ENCODE measurements at places on chromosomes 6 and 20.
A peak's percentile ranks its signal among the peaks of the same experiment; 100 is the strongest.

- no peak for DNase-seq
Measured at GRCh38 chr6:42989923-42990322, 5.6 kb downstream of the PPP2R5D start.

GRCh38 chr6:29793036-29793356 lies 34.6 kb upstream of the HLA-G start:
- DNase-seq, result no peak

DNA sequence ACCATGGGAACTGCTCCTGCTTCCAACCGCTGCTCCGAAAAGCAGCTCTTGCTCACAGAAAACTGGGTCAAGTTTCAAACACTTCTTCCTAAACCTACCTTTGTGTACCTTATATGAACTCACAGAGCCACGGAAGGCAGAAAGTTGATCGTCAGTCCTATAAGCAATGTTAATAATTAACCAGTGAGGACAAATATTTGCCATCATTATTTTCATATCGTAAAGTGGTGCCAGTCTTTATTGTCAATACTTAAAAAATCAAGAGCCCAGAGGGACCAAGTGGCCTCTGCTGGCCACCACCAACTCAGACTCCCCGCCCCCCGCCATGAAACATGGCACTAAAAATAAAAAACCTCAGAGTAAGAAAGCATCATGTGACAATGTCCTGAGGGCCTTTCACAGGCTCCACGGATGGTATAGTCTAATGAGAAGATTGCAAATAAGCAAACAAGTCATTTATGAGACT lies 9.1 kb upstream of the PBOV1 start:
- peak; percentile 36 for DNase-seq

GRCh38 chr6:36126553-36127458 lies 3.5 kb upstream of the MAPK13 start:
- no peak for DNase-seq

- DNase-seq, result no peak
Measured at GRCh38 chr6:169545982-169546381, 155.8 kb downstream of the WDR27 start.

DNA sequence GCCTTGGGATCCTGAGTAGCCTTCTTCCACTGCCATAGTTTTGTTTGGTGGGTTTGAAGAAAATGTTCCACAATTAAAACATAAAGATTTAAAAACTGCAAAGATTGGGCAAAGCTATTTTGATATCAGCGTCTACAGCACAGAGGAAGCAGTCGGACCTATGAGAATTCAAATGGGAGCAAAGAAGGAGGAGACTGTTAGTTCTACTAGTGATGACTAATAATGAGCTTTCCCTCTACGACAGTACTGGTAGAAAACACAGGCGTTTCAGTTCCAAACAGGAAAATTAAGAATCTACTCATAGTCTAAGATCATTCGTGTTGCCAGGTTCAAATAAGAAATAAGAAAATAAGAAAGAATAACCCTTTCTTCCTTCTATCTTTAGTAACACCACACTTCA lies 121.2 kb downstream of the INSM1 start:
- DNase-seq, result no peak

DNA sequence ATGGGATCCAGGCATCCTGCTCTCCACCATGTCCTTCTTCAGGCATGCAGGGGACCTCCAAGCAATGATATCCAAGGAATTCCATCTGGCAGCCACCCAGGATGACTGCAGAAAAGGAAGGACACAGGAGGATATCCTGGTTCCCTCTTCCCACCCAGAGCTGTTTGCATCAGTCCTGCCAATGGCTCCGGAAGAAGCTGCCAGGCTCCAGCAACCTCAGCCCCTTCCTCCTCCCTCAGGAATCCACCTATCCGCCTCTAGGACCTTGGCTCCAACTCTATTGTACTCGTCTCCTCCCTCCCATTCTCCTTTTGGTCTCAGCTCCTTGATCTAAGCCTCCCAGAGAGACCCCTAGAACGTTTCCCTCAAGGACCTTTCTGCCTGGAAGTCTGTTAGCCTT lies 733 bp upstream of the PSORS1C2 start:
- no peak for DNase-seq

DNA sequence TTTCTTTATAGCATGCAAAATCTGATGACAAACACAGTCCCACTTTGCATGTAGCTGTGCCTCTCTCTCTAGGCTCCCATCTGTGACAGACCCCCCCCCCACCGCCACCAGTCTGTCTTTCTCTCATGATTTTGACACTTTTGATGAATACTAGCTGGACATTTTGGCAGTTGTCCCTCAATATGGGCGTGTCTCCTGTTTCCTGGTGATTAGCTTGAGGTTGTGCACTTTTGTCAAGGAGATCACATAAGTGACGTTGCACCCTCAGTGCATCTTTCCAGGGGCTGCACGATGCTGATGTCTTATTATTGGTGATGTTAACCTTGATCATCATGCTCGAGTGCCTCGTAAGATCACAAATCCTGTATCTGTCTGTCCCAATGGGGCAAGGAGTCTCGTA lies 155.1 kb downstream of the EYA2 start:
- DNase-seq, result no peak

DNA sequence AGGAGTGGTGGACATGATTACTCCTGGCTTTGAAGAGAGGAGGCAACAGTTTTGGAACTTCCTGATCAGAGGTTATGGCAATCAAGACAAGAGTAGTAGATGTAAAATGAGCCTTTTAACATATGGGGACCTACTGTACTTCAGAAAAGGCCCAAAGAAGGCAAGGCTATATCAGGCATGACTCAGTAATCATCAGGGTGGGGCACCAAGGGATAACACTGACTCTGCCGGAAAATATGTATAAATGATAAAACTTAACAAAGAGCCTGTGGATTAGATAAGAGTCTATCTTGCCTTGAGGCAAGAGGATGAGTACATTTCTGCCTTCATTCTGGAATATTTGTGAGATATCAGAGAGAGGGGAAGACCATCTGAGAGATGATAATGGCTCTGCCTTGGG lies 1389.9 kb upstream of the MAP3K7 start:
- no peak for DNase-seq

GRCh38 chr6:11025921-11026635 lies 18.0 kb downstream of the ELOVL2 start:
- DNase-seq, result no peak

DNA sequence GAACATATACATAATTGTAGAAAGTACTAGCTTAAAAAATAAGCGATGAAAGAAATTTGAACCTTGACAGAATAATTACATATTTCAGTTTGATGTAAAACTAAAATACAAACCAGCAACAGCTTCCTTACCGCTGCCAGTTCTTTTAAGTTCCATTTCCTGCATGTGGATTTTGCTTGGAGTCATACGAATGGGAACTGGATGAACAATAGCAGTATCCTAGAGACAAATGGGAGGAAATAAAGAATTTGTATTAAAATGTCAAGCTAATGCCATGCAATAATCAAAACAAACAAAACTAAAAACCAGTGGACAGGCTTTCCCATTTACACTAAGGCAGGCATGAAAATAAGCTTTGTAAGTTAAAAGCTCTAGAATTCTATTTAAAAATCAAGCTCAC lies 67.1 kb downstream of the REPS1 start:
- DNase-seq, result no peak

DNA sequence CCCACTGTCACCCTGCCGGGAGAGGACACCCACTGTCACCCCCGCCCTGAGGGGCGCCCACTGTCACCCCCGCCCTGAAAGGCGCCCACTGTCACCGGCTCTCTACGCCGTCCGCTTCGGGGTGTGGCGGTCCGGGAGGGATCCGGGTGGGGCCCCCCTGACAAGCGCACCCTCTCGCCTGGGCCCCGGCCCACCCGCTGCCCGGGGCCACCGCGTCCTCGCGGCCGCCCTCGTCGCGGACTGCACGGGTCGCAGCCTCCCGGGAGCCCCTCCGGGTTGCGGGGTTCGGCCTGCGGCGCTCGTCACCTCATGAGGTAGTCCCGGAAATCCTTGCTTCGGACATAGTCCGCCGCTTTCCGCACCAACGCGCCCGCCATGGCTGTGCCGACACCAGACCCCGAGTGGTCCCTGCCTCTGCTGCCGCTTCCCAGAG lies 224 bp downstream of the MPC1 start:
- no peak for DNase-seq
